ENCODE measurements at places on chromosomes 11 and 22.

GRCh38 chr11:69874984-69875624, 55.9 kb upstream of the FGF3 start:
- no peak for ATAC-seq

- ATAC-seq: peak; percentile 75
These were observed 99.2 kb downstream of the STIM1 start for GRCh38 chr11:3954448-3955298.

DNA sequence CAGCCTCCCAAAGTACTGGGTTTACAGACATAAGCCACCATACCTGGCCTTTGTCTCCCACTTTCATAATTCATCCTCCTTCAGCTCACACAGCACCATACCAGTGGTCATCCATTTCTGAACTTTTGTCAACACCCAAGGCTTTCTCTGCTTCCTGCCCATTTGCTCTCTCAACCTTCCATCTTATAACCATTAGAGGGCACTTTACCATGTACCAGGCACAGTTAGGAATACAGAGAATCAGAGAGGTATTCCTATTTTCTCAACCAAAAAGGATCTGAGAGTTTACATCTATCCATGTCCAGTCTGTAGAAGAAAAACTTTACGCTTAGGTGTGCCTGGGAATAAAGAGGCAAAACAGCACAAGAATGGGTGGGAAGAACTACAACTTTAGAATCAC, 397.6 kb downstream of the BUD13 start:
- no peak for ATAC-seq

GRCh38 chr11:6834021-6834420, 11.5 kb upstream of the OR10A5 start:
- no peak for ATAC-seq

DNA sequence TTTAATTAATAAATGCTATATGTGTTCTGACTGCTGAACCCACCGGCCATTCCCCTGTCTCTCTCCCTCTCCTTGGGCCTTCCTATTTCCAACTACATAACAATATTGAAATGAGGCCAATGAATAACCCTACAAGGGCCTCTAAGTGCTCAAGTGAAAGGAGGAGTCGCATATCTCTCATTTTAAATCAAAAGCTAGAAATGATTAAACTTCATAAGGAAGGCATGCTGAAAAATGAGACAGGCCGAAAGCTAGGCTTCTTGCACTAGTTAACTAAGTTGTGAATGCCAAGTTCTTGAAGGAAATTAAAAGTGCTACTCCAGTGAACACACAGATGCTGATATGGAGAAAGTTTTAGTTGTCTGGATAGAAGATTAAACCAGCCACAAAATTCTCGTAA, 109.2 kb downstream of the TSPAN18 start:
- no peak for ATAC-seq

- no peak for ATAC-seq
These were observed 68.5 kb upstream of the PITPNB start for GRCh38 chr22:27987557-27987956.

DNA sequence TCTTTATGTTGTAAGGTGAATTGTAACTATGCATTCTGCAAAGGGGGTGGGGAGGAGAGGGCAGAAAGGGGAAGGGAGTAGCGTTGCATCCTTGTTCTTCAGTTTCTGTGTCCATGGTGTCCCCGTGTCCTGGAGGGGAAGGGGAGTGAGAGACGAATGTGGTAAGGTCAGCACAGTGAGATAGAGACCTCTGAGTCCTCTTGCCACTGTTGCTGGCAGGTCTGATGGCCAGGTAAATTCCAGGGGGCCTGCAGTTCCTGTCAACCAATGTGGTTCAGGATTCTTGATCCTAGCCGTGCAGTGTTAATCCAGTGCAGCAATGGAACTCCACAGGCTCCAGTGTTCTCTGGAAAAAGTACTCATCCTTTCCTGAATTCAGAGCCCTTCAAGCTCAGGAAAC, 14.6 kb upstream of the ADSL start:
- ATAC-seq: peak; percentile 5

- ATAC-seq: peak; percentile 97
These were observed 701 bp upstream of the P2RX6 start for GRCh38 chr22:21014202-21014725.

GRCh38 chr22:37734964-37735451, 38.2 kb downstream of the TRIOBP start:
- ATAC-seq: no peak

DNA sequence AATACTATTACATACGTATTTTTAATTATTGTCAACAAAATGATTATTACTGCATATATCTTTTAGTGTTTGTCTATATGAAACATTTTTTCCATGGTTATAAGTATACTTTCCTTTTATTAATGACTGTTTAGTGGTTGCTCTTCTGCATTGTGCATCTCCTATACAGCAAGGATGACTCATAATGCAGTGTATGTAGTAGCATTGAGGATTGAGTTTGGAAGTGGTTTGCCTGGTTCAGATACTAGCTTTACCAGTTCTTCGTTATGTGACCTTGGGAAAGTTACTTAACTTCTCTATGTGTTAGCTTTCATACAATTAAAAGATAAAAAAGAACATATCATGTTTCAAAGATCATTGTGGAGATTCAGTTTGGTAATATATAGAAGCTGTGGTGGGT, 44.1 kb downstream of the CHORDC1 start:
- ATAC-seq: no peak

- ATAC-seq: peak; percentile 64
These were observed 11.3 kb downstream of the EED start for GRCh38 chr11:86255896-86256295.

DNA sequence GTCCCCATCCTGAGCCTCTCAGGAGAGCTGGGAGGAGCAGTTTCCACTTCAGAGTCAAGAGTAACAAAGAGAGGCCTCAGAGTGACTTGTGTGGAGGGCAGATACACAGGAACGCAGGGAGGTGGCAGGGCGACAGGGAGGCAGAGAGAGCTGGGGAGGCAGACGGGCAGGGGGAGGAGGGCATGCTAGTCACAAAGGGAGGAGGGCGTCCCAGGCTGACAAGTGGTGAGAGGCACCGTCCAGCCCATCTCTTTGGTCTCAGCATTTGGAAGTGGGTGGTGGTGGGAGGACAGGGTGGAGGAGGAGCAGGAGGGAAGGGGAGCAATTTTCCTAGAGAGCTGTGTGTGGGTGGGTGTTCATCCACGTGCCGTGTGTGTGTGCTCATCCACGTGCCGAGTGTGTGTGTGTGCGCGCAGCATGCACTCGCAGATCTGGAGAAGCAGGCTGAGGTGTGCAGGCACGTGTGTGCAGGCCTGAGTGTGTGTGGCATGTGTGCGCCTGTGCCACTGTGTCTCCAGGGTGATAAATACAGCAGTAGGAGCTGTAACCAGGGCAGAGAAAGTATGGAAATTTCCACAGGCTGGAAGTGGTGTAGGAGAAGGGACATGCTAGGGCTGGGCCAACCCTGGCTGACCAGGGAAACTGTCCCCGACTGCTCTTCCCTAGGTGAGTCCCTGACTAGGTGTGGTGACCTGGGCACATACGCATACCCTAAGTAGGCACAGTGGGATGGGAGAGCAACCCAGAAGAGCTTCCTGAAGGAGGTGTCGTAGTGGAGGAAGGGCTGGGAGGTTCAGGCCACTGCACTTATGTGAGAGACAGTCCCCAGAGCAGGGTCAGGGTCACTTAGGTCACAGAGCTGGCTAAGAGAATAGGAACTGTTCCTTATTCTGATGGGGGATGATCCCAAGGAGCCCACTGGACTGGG, 7.3 kb upstream of the PDE2A start:
- no peak for ATAC-seq

DNA sequence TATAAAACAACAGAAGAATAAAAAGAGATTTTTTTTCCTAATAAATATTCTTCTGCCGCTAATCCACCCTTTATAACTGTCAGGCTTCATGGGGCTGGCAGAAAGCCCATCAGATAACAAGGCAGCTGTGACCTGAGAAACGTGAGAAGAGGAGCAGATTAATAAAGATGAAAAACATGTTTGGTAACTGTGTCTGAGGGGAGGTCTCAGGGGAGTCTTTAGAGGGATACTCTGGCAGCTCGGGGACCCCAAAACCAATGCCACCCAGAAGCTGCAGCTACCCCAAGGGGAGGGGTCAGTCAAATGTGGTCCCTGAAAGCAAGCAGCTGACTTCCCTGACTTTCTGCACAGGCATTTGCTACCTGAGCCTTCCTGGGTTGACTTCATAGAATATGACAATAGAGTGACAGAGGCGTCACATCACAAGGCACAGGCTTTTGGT, 48.4 kb upstream of the POU2AF1 start:
- no peak for ATAC-seq
